ENCODE measurements at places on chromosomes 4 and X. TPM values are rescaled to one million over a fixed set of nuclear protein-coding genes. Genes with fewer than 3 reads are reported as not detected.

DNA sequence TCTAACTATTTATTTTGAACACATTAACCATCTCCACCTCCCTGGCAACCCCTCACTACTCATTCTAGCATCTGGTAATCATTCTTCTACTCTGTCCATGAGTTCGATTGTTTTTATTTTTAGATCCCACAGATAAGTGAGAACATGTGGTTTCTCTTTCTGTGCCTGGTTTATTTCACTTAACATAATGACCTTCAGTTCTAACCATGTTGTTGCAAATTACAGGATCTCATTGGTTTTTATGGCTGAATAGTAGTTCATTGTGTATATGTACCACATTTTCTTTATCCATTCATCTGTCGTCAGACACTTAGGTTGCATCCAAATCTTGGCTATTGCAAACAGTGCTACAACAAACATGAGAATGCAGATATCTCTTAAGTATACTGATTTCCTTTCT is 33.4 kb upstream of the FAM47B start:
- no peak overlapping the region for H3K4me3 ChIP-seq
- H3K4me1 ChIP-seq: no peaks in the 10 kb centered on the region
- no peaks in the 10 kb centered on the region for H3K36me3 ChIP-seq
- no peak for DNase-seq

The USP27X gene
- total RNA-seq: 3.1 TPM

DNA sequence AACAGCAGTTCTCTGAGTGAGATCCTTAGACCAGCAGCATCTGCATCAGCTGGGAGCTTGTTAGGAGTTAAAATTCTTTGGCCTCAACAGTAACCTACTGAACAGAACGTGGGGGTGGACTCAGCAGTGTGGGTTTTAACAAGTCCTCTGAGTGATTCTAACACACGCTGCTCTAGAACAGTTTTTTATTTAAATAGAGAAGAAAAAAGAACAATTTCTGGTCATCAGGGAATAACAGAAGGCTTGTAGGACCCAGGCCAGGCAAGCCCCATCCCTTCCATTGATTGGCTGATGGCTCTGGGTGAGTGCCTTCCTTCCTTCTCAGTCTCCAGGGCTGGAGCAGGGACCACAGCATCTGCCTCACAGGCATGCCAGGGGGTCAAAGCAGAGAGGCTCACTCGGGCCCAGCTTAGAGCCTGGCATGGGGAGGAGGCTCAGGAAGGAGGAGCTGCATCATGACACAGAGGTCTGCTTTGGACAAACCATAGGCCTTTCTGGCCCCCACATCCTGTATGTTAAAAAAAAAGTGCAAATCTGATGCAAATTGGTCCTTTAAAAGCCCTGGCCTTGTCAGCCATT is 56.7 kb downstream of the JAKMIP1 start:
- H3K4me1 ChIP-seq: no peaks in the 10 kb centered on the region
- no peak for DNase-seq
- no peaks in the 10 kb centered on the region for H3K36me3 ChIP-seq
- no peaks in the 10 kb centered on the region for H3K27me3 ChIP-seq
- H3K4me3 ChIP-seq: no peak overlapping the region
- H3K27ac ChIP-seq: no peak overlapping the region

The SLC25A43 gene
- 14.9 TPM for total RNA-seq

DNA sequence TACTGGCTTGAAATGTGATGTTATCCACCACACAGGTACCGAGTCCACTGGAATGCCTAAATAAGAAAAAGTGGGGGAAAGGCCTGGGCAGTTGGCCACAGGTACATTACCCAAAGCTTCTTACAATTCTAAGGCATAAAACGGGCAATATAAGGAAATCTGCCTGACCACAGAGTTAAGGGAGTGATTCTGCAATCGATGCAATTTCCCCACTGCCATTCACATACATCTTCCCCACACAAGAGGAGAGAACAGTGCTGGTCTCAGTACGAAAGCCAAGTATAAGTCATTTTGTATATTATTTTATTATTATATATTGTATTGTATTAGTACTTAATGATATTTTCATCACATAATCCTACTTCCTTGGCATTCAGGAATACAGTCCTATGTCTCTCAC is 30.6 kb downstream of the RFC1 start:
- no peak overlapping the region for H3K4me3 ChIP-seq
- no peaks in the 10 kb centered on the region for H3K27me3 ChIP-seq
- DNase-seq: no peak
- no peak overlapping the region for H3K27ac ChIP-seq

The CCDC110 gene
- 0.44 TPM for total RNA-seq

DNA sequence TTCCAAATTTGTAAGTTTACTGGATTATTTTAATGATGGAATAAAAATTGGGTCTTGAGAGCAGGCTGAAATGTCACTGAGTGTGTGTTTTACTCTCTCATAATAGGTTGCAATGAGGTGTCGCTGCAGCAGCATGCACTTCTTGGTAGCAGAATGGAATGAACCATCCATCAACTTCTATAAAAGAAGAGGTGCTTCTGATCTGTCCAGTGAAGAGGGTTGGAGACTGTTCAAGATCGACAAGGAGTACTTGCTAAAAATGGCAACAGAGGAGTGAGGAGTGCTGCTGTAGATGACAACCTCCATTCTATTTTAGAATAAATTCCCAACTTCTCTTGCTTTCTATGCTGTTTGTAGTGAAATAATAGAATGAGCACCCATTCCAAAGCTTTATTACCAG is 2.6 kb downstream of the SAT1 start:
- peak overlapping the region; percentile 95 for H3K27ac ChIP-seq
- DNase-seq: no peak
- H3K36me3 ChIP-seq: peaks cover 14% of the 10 kb centered on the region
- H3K4me1 ChIP-seq: peaks cover 9% of the 10 kb centered on the region
- no peaks in the 10 kb centered on the region for H3K27me3 ChIP-seq

The ZNF275 gene
- 7.6 TPM for total RNA-seq

The DDX53 gene
- not detected for total RNA-seq

DNA sequence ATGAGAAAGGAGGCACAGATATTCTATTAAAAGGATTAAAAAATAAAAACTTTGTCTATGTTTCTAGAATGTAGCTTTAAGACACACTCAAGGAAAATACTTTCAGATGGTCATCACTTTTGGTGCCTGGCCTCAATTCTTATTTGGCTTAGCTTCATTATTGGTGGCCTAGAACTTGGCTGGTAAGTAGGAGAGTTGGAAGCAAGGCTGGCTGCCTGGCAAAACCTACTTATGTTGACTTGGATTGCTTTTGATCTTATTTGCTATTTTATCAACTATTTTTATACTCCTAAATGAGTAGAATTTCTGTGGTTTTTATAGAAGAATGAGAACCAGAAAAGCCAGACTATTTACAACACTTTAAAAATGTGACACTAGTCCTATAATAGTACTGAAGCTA is 35.3 kb upstream of the JADE3 start:
- DNase-seq: no peak
- H3K27ac ChIP-seq: no peak overlapping the region
- H3K4me1 ChIP-seq: no peaks in the 10 kb centered on the region
- H3K36me3 ChIP-seq: peaks cover 16% of the 10 kb centered on the region
- no peak overlapping the region for H3K4me3 ChIP-seq
- no peaks in the 10 kb centered on the region for H3K27me3 ChIP-seq

The MPC1L gene
- not detected for total RNA-seq

The WDR17 gene
- total RNA-seq: 5.6 TPM

DNA sequence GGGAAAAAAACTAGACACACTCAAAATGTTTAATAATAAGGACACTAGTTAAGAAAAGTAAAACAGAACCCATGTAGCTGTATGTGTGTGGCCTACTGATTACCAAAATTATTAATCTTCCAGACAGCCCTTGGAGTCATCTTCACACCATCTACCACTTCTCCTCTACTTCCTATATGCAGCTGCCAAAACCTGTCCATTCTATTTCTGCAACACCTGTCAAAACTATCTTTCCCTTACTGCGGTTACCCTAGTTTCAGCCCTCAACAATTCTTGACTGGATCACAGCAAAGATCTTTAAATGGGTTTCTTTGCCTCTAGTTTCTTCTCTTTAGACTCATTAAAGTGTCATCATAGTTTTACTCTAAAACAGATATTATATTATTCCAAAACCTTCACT is 72.6 kb downstream of the GPR82 start:
- DNase-seq: no peak
- H3K27ac ChIP-seq: no peak overlapping the region
- no peaks in the 10 kb centered on the region for H3K4me1 ChIP-seq

DNA sequence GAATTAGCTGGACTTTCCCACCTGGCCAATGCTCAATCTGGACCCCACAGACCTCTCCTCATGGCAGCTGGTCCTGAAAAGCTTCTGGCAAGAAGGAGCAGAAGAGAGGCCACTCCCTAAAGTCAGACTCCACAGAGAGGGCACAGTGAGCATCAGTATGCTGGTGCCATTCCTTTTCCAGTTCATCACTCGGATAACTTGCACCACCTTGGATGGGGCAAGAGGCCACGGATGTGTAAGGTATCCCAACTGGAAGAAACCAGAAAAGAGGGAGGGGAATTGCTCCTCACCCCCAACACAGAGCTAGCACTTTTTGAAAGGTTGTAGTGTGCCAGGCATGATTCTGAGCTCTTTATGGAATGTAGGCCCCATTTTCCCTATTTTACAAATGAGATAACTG is 85.9 kb downstream of the STK32B start:
- no peaks in the 10 kb centered on the region for H3K36me3 ChIP-seq
- H3K4me1 ChIP-seq: no peaks in the 10 kb centered on the region
- H3K27ac ChIP-seq: no peak overlapping the region
- no peaks in the 10 kb centered on the region for H3K27me3 ChIP-seq

The KDR gene
- total RNA-seq: 55.8 TPM

GRCh38 chrX:30713061-30713525 is 59.9 kb downstream of the GK start:
- no peaks in the 10 kb centered on the region for H3K4me1 ChIP-seq
- no peaks in the 10 kb centered on the region for H3K27me3 ChIP-seq
- H3K36me3 ChIP-seq: peaks cover 8% of the 10 kb centered on the region
- H3K4me3 ChIP-seq: no peak overlapping the region

DNA sequence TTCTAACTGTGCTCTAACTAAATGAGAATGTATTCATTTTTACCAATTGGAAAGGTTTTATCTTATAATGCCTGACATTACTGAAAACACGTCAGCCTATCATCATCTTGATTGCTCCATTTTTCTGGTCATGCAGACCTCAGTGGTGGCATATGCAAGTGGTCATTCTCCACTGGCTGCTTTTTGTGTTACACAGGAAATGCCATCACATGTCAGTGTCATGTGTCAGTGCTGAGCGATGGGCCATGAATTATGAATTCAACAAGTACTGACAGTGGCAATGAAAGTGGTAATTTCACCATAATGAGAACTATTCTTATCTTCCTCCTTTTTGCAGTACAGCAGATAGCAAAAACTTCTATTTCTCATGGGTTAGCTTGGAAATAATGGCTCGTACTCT is 190.5 kb downstream of the PACRGL start:
- no peaks in the 10 kb centered on the region for H3K36me3 ChIP-seq
- no peak overlapping the region for H3K4me3 ChIP-seq
- DNase-seq: no peak
- no peak overlapping the region for H3K27ac ChIP-seq

The USP26 gene
- not detected for total RNA-seq

GRCh38 chr4:128980816-128981326 is 112.5 kb downstream of the SCLT1 start:
- H3K4me3 ChIP-seq: no peak overlapping the region
- no peak for DNase-seq
- H3K27me3 ChIP-seq: no peaks in the 10 kb centered on the region
- H3K36me3 ChIP-seq: no peaks in the 10 kb centered on the region
- no peaks in the 10 kb centered on the region for H3K4me1 ChIP-seq

GRCh38 chrX:150438165-150438564 is 75.0 kb downstream of the MAMLD1 start:
- no peaks in the 10 kb centered on the region for H3K4me1 ChIP-seq
- no peaks in the 10 kb centered on the region for H3K27me3 ChIP-seq
- no peak overlapping the region for H3K27ac ChIP-seq
- H3K36me3 ChIP-seq: no peaks in the 10 kb centered on the region
- H3K4me3 ChIP-seq: no peak overlapping the region
- no peak for DNase-seq

- H3K4me3 ChIP-seq: no peak overlapping the region
- DNase-seq: no peak
- H3K27ac ChIP-seq: no peak overlapping the region
- no peaks in the 10 kb centered on the region for H3K27me3 ChIP-seq
Observed at GRCh38 chr4:25847329-25847728, 15.5 kb downstream of the SEL1L3 start.

DNA sequence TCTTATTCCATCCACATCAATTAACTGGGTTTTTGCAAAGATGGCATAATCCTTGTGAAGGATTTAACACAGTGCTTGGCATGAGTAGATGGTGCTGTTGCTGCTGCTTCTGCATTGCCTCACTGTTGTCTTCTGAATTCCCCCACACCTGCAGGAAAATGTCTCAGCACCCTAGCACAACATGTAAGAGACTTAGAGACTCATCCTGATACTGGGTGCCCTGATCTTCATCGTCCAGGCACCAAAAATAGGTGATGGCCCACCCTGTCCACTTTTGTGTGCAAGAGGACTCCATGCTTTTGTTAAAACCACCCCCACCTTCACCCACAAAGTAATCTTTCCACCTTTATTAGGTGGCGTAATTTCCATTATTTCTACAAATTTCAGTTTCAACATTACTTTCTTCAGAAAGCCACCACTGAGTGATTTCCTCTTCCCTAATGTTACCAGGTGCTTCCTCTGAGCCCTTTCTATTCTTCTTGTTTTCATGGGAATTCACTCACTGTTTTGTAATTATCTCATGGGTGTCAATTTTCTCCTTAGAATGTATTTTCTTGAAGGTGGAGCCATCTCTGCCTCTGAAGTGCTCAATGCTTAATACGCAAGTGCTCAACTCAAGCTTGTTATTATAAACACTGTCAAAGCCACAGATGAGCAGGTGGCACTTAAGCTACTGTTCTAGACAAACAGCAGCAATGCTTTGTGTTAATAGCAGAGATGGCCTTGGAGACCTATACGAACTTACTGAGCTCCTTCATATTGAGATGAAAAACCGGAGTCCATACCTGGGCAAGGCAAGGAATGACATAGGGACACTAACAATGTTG is 89.5 kb downstream of the HS3ST1 start:
- H3K27me3 ChIP-seq: no peaks in the 10 kb centered on the region
- H3K27ac ChIP-seq: no peak overlapping the region
- H3K4me3 ChIP-seq: no peak overlapping the region

DNA sequence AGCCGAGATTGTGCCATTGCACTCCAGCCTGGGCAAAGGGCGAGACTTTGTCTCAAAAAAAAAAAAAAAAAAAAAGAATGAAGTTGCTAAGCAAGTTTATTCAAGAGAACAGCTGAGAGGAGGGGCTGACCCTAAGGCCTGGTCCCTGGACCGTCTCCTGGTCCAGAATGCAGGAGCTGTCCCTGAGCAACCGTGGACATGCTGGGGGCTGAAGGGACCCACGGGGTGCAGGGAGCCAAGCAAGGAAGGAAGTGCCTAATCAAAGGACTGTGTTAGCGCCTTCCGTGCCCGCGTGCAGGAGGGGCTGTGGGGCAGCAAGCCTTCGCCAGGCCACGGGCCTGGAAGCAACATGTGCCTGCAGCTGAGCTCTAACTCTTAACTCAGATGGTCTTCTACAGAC is 39.1 kb upstream of the CDKN2AIP start:
- no peak overlapping the region for H3K27ac ChIP-seq
- H3K36me3 ChIP-seq: no peaks in the 10 kb centered on the region
- no peak for DNase-seq

- no peak overlapping the region for H3K4me3 ChIP-seq
- DNase-seq: no peak
- H3K36me3 ChIP-seq: no peaks in the 10 kb centered on the region
- no peaks in the 10 kb centered on the region for H3K4me1 ChIP-seq
- H3K27me3 ChIP-seq: no peaks in the 10 kb centered on the region
Observed at GRCh38 chr4:23097251-23097650, 404.5 kb downstream of the GBA3 start.

- H3K36me3 ChIP-seq: no peaks in the 10 kb centered on the region
- no peaks in the 10 kb centered on the region for H3K27me3 ChIP-seq
- no peak overlapping the region for H3K4me3 ChIP-seq
- DNase-seq: no peak
- peaks cover 34% of the 10 kb centered on the region for H3K4me1 ChIP-seq
Observed at GRCh38 chr4:169236078-169236477, 34.7 kb downstream of the SH3RF1 start.

Data from lower lobe of right lung (tissue), 2 donors.